ENCODE measurements at places on chromosomes 7 and 10.

DNA sequence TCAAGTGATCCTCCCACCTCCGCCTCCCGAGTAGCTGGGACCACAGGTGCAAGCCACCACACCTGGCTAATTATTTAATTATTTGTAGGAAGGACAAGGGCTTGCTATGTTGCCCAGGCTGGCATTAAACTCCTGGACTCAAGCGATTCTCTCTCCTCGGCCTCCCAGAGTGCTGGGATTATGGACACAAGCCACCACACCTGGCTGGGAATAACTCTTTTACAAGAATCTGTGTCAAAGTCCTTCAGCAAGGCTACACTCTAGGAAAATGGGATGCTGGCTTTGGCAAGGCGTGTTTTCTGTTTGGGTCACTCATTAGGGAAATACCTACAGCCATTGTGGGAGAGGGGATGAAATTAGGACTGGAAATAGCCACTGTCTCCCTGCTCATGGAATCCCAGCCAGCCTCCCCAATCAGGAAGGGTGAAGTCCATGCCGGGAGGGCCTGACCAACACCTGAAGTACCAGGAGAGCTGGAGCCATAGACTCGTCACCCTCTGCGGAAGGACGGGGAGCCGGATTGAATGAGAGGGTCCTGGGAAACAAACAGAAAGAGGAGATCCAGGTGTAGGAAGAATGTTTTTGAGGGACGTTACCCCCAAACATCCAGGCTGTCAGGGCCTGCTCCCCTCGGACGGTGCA is 72.2 kb upstream of the MYL10 start:
- no peak for DNase-seq

- no peak for DNase-seq
These were observed 40.9 kb downstream of the NAMPT start for GRCh38 chr7:106243893-106244292.

DNA sequence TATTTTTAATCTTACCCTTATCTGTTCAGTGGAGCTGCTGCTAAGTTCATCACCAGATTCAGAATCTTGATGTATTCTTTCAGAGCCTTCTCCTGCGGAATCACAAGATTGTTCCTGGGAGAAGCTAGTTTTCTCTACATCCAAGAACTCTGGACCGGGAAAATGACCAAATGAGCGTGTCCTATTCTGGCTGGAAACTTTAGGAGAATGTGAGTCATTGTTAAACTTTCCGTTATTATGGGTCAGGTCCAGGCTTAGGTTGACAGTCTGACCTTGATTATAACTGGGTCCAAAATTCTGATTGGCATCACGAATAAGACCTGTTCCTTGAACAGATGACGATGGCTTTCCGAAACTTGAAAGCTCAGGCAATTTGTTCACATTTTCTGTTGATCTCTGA is 20.5 kb downstream of the ARHGAP12 start:
- no peak for DNase-seq

GRCh38 chr10:119448628-119449584 is 93.6 kb downstream of the RGS10 start:
- DNase-seq, result no peak

DNA sequence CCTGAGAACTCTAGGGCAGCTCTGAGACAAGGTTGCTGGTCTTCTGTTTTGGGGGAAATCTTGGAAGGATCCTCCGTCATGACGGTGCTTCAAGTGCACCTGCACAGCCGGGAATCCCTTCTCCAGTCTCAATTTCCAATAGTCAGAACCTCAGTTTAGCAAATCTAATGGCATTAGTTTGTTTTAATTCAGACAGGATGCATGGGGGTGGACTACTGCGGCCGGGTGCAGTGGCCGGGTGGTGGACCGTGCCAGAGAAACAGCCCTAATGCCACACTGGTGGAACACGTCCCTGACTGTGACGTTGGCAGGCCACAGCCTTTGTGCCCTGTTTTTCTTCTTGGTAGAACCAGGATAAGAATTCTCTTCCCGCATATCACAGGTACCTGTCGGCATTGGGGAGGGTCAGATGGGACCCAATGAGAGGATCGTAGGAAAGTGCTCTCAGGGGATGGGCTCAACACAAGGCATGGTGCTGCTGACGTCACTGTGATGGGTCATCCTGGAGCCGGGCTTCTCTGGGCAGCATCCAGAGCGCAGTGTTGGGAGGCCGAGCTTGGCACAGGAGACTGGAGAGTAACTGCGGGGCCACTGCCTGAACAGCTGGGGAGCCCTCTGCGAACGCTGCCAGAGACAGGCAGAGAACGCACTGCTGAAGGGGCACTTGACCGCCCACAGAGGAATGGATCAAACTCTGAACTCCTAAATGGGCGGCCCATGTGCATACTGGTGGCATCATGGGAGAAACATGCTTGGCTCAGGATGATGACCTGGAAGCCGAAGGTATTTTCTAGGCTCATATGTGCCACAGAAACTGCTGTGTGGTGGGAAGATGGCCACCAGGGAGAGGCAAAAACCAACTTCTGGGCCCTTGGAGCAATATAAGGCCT is 313.8 kb upstream of the SHH start:
- no peak for DNase-seq
